ENCODE measurements at places on chromosomes 11 and 22. TPM values are rescaled to one million over a fixed set of nuclear protein-coding genes. Genes with fewer than 3 reads are reported as not detected.

- DNase-seq: peak; percentile 21
These were observed 10.0 kb upstream of the MTMR3 start for GRCh38 chr22:29872989-29873388.

The ESAM gene
- total RNA-seq: not detected

DNA sequence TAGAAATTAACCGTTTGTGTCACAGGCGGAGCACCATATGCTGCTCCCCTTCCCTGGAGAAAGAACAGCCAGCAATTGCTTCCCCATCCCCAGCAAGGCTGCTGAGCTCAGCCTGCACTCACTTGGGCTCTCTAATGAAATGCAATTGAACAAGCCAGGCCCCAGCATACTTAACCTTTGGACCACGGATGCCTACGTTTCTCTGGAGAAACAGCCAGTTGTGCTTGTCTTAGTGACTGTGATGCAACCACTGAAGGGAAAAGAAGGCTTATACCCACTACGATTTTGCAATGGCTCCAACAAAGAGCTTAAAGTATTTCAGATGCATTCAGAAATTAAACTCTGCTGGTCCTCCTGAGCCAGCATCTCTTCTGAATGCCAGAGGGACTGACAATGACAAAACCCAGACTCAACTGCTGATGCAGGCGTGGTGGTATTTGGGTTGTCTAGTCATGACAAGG lies 51.3 kb upstream of the SESN3 start:
- DNase-seq: no peak

The ADAMTS15 gene
- 1.2 TPM for total RNA-seq

The RAB6A gene
- 40.2 TPM for total RNA-seq

DNA sequence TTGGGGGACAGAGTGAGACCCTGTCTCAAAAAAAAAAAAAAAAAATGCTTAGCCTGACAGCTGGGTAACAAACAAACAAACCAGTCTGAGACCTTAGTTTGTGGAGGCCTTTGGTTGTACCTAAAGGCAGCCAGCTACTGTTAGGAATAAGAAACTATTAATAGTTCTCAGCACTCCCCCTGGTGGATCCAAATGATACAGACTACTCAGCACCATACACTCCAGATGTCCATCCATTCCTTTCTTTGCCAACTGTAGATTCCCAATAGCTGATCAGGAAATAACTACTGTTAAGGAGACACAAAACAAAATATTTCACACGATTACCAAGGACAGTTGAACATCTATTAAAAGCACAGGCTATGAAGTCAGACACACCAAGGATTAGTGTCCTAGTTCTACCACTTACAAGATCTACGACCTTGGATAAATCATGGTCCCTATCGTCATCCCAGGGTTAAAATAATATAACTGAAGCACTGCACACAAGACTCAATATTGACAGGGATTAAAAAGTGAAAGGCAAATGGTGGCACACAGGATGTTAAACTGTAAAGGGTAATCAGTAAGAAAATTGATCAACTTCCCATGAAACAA lies 17.2 kb downstream of the CLDN25 start:
- DNase-seq: peak; percentile 4

DNA sequence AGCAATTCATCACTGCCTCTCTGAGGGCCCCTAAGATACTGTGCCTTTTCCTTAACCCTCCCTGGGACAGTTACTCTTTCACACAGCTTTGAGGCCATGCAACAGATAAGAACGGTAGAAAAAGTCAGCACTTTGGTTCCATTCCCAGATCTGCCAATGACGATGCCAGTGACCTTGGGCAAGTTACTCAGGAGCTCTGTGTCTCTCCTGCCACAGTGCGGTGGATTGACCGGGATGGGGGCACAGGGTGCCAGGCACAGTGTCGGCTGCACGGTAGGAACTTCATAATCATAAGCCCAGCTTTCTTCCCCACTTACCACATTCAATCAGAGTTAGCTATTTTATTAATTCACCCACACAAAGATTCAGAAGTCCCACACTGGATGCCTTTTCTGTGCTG lies 1041.8 kb downstream of the TBC1D22A start:
- DNase-seq: no peak
